ENCODE measurements at places on chromosomes 12 and 14.

DNA sequence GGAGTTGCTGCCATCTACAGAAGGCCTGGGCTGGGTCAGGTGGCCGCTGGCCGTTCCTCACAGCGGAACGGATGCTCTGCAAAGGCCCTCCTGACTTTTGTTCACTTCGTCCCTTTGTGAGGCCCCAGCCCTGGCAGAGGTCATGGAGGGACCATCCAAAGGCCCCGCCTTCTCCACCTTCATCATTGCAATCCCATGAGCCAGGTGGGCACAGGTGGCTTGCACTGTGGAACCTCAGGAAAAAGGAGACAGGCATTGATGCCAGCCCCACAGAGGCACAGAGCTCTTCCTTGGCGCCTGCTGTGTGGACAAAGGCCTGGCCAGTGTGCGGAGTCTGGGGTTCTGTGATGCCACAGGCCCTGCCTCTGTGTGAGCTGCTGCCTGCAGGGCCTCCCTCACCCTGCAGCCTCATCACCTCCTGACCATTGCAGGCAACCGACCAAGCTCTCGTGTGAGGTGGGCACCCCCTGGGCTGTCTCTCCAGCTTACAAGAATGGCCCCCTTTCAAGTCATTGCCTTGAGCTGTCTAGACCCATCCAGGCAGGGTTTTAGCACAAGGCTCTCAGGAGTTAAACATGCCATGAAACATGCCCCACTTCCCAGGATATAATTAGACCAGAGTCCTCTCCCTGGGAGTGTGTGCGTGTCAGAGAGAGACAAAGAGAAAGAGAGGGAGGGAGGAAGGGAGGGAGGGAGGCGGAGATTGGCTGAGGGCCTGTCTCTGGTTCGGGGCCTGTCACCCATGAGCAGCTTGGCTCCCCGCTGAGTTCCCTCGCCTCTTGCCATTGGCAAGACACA, 19.3 kb downstream of the NFKBIA start:
- DNase-seq = no peak

DNA sequence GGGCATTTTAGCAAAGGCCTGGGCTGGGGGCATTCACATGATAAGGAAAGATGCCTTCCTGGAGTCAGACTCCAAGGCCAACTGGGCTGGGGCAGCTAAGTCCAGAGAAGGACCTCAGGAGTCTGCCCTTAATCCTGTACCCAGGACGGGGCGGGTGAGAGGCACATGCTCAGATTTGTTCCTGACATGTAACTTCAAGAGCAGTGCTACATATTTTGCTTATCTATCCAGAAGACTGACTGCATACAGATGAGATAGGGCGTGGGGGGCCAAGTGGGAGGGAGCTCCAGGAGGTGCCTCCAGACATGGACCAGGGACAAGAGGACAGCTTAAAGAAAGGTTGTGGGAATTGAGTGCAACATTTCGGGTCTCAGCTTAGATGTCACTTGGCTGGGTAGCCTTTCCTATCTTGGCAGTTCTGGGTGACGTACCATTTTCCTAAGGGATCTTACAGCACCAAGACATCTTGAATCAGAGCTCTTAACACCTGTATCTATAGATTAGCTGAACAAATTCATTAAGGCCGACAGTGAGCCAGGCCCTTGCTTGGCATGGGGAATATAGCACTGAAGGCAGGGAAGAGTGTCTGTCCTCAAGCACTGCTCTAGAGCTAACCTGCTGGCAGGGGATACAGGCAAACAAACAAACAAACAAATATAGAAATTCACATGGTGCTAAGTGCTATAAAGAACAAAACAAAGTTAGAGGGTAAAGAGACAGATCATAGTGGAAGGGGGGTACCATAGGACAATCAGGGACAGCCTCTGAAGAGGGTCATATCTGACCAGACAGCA, 61.2 kb downstream of the PTPN21 start:
- DNase-seq = no peak

- DNase-seq = no peak
These were observed 175.5 kb downstream of the CCDC59 start for GRCh38 chr12:82182601-82183190.

- DNase-seq = no peak
These were observed 110.1 kb downstream of the SAMD4A start for GRCh38 chr14:54676812-54677708.

Data from activated CD8-positive, alpha-beta memory T cell treated with anti-CD3 and anti-CD28 coated beads for 24 hours (primary cell).